Stimulated activated CD8-positive, alpha-beta memory T cell treated with anti-CD3 and anti-CD28 coated beads, Interleukin-7, amount 100 ng/mL, for 4 hours (primary cell): ENCODE measurements at places on chromosomes 12 and 14.

- no peak for DNase-seq
Measured at GRCh38 chr14:73477618-73478266, 13.0 kb upstream of the RIOX1 start.

GRCh38 chr12:62601765-62602164 is 135.1 kb downstream of the MON2 start:
- no peak for DNase-seq

DNA sequence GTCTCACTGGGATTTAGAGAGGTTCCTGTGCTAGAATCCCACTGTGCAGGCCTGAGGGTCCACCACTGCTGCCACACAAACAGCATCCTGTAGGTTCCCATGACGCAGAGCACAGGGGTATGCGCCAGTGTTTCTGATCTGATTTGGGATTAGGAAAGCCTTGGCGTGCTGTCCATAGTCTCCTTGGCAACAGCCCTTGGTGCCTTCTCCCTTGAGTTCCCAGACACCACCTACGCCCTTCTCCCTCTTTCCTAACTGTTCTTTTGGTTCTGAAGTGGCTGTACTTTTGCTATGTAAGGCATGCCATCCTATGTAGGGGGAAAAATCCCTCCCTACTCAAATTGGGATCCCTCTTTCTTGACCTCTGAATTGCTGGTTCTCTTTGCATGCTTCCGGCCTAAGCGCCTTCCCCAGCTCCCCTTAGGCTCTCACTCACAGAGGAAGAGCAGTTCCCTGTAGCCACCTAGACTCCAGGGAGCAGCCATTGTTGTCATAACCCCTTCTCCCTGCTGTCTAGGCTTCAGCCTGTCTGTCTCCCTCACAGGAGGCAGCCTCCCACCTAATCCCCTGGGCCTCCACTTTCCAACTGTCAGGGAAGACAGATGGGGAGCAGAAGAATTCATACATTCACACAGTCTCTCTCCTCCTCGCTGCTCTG is 14.8 kb upstream of the RIC8B start:
- no peak for DNase-seq

DNA sequence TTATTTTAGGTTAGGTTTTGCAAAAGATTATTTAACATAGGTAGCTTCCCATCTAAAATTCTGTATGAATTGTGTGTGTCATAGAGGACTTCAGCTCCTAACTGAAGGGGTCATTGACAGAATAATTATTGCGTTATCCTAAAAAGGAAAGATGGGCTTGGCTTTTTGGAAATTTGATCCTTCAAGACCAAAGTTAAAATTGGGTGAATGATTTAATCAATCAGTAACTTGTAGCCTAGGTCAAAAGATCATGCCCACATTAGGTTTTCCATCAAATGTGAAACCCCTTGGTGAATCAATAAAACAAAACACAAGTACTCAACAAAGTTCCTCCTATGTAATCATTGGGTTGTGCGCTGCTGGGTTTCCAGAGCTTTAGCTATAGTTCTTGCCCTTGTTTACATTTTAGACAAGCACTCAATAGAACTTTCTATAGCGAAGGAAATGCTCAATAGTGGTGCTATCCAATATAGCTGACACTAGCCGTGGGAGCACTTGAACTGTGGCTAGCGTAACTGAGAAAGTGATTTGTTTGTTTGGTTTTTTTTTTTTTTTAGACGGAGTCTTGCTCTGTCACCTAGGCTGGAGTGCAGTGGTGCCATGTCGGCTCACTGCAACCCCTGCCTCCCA is 37.6 kb upstream of the ARHGAP5 start:
- no peak for DNase-seq

DNA sequence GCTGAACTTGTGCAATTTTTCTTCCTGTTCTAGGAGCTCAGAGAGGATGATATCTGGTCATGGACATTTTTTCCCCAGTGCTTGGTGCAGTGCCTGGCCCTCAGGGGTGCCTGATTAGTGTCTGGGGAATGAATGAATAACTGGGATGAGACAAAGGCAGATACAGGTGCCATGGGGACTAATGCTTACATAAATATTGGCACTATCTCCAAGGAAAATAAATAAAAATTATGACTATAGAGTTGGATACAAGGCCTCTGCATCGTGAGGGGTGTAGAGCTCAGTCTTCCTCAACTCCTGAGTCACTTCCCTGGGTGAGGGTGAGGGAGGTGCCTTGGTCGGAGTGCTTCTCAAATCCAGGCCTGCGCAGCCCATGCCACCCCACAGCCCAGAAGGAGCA is 188.6 kb downstream of the KCNA5 start:
- no peak for DNase-seq

DNA sequence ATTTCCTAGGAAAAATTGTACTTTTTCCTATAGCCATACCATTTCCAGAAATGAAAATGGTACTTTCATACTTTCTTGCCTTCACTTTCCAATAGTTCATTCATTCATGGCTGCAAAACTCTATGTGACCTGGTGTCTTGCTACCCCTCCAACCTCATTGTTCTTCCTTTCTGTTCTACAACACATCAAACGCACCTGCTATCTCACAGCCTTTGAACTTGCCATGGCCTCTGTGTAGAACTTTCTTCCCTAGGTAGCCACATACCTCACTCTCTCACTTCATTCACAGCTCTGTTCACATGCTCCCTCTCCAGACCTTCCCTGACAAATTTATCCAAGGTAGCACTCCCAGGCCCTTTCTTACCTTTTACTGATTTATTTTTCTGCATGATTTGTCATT is 149.2 kb downstream of the DUSP6 start:
- no peak for DNase-seq

GRCh38 chr14:63891148-63891975 is 38.6 kb downstream of the SYNE2 start:
- DNase-seq: no peak

GRCh38 chr12:39685854-39686657 is 66.5 kb upstream of the ABCD2 start:
- DNase-seq: no peak

GRCh38 chr12:51901121-51901817 is 6.0 kb upstream of the ACVRL1 start:
- DNase-seq: no peak

DNA sequence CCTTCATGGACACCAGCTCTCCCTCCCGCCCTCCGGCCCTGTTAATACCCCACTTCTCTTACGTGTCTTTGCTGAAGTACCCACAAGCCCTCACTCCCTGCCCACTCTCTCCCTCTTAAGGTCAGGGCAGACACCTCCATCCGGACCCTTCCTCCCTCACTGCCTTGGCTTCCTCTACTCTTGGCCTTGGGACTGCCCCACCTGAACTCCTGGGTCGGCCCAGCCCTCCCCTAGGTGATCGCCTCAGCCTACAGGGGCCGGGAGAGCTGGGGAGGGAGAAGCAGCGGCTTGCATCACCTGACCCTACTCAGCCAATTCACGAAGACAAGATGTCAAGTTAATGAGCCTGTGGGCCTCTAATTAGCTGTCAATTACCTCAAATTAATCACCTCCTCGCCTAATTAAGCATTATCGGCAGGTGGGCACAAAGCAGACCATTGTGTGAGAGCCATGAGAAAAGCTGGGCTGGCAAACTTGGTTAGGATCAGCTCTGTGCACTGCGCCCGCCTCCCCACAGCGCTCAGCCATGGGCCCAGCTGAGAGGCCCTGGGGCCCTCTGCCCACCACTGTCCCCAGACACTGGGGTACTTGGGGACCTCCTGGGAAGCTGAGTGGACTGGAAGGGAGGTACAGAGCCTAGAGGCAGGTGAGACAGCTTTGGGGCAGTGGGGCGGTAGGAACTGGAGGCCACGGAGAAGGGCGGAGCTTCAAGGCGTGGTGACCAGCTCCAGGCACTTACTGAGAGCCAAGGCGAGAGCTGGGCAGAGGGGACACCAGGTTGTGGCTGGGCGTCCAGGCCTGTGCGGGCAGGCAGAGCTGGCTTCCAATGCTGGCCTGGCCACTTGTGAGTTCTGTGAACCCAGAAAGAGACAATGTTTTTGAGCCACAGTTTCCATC is 25.1 kb upstream of the VSX2 start:
- no peak for DNase-seq

DNA sequence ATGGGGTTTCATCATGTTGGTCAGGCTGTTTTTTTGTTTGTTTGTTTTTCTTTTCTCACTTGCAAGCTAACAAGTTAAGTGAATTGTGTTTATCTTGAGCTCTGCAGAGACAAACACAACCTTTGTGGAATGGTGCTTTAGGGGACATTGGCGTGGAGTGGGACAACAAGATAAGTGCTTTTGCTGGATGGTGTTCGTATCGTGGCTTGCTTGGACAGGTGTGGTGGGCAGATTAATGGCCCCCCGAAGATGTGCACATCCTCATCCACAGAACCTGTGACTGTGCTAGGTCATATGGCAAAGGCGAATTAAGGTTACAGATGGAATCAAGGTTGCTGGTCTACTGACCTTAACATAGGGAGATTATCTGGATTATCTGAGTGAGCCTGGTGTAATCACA is 7.0 kb downstream of the MLXIP start:
- no peak for DNase-seq

- DNase-seq: no peak
Measured at GRCh38 chr12:79452906-79453305, 237.9 kb downstream of the PAWR start.

- DNase-seq: no peak
Measured at GRCh38 chr12:62724947-62725451, 210.0 kb downstream of the PPM1H start.

DNA sequence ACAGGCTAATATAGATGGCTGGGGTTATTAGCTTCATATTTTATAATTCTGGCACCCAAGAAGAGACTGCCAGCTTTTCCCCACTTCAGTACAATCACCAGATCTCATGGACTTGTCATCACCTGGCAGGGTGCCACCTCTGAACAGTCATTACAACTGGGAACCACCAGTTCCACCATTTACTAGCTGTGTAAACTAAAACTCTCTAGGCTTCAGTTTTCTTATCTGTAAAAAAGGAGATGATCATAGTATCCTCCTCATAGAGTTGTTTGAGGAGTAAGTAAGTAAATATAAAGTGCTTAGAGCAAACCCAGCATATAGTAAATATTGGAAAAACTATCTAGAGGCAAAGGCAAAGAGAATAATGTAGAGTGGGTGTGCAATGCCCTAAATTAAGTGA is 19.3 kb downstream of the CPNE8 start:
- no peak for DNase-seq

DNA sequence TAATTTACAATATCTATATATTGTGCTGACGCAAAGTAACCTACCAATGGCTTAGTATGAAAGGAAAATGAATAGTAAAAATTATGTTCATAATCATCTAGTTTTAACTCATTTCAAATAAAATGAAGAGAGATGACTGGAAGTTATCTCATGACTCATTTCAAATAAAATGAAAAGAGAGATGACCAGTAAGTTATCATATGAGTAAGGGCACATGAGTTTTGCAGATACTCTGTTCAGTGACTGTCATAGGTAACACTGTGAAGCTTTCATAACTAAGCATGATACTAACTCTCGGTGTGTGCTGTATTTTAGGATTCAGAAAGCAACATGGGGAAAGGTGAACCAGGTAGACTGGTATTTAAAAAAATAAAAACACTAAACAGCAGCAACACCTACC is 364.5 kb upstream of the DIO2 start:
- no peak for DNase-seq

- no peak for DNase-seq
Measured at GRCh38 chr12:25189656-25190055, 5.3 kb downstream of the DNAI7 start.

DNA sequence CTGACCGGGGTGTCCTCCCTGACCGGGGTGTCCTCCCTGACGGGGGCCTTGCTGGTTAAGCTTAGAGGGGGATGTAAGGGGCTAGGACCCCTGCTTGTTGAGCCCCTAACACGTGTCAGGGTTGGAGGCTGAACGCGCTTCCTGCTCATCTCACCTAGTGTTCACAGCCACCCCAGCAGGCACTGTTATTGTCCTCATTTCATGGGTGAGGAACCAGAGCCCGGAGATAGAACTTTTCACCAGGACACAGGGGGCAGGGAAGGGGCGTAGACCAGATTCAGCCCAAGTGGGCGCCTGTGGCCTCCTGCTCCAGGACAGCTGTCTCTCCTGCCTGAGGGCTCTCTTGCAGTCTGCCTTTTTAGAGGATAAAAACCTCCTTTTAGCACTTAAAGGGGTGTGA is 236.3 kb downstream of the GLT1D1 start:
- DNase-seq: no peak

DNA sequence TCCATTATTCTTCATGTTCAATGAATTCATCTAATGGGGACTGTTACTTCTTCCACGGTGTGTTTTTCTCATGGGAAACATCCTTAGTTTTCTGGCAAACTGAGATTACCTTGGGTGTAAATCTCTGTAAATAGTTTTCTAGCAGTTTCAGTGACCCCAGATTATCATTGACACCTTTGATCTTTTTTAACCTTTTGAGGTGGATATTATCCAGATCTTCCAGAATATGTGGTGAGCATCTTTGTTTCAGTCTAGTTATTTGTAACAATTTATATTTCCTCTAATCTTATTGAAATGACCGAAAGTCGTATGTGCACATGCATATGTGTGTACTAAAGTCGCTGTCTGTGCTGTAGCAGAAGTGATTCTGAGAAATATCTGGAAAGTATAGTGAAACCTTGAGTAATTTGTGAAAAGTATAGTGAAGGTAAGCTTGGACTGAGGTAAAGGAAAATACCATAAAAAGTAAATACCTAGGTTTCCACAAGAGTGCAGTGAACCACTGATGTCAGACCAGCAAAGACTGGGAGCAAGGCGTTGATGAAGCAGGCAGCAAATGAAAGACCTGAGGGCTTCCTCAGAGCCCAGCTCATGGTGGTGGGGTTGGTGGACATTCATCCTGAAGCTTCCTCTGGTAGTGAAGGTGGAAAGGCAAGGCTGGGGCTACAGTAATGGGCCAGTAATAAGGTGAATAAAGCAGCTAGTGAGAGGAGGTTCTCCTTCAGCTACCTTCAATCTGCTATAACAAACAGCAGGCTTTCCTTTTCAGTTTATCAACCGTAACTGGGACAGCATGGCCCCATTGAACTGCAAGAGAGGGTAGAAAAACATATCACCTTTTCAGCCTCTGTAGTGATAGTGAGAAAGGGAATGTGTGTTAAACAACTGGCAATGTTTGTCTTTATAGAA is 480.2 kb upstream of the FBXO33 start:
- DNase-seq: no peak

DNA sequence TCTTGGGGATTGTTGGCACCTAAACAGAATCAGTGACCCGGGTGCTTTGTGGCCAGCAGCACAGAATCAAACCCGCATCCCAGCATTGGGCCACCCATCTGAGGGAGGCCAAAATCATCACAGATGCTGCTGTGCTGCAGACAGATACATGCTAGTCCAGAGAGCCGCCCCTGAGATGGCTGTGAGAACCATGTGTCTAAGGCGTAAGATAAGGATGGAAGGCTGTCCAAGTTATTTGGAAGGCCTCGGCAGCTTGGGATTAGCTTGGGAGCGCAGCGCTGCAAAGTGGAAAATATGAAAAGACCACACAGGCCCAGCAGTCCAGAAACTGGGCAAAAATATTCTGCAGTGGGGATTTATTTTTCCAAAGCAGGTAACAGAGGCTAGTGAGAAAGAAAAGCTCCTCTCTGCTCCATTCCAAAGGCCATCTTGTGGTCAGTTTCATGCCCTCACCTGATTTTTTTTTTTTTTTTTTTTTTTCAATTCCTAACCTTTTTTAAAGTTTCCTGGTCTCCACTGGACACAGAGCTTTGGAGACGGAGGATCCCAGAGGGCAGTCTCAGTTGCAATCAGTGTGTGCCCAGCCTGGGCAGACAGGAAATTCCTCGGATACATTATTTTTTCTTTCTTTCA is 178.9 kb upstream of the BCL2L14 start:
- no peak for DNase-seq

- DNase-seq: no peak
Measured at GRCh38 chr14:65549429-65549828, 136.9 kb downstream of the FUT8 start.

- DNase-seq: no peak
Measured at GRCh38 chr14:101916816-101917412, 47.5 kb upstream of the DYNC1H1 start.
